SHP77 treated with DMSO at 0.1 percent for 48 hours (cell line): ENCODE measurements at places on chromosomes 3 and 15.

DNA sequence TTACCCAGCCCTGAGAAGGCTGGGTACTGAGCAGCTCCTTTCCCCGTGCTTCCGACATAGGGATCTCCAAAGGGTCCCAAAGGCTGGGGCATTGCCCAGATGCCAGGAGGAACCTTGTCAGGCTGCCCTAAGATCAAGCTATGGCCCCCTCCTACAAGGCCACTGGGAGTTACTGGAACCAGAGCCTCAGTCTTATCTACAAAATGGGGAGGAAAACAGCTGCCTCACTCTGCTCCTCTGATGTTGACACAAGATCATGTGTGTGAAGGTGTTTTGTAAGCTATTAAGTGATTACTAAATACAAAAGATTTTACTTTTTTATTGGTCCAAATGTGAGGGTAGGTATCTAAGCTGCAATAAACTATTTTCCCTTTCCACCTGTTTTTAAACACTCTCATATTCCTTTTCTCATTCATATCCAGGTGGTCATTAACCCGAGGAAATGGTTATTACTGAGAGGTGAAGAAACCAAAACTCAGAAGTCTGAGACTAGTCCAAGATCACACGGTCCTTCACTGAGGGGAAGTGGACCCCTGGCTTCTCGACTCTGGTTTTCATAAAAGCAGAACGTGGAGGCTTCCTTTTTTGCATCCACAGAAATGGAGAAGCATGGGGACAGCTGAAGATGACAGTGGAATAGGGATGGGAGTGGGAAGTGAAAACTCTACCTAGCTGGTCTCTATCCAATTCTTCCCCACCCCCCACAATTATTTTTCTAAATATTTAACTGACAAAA, 1.7 kb downstream of the ARPIN start:
- no peak for DNase-seq

DNA sequence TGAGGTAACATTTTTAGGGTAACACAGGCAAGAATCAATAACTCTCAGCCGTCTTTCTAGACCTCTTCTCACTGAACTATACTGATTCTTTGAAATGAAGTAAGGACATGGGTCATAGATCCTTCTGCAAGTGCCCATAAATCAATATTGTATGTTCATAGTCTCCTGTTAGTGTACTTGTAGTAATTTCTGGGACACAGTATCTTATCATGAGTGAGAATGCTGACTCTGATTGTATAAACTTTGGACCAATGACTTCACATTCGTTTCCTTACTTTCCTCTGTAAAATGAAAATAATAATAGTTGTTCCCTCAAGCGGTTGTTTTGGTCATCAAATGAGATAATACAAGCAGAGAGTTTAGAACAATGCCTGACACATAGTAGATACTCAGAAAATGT, 777.1 kb upstream of the GOLIM4 start:
- DNase-seq: no peak

- DNase-seq: no peak
Measured at GRCh38 chr15:77495838-77496596, 75.3 kb downstream of the HMG20A start.

DNA sequence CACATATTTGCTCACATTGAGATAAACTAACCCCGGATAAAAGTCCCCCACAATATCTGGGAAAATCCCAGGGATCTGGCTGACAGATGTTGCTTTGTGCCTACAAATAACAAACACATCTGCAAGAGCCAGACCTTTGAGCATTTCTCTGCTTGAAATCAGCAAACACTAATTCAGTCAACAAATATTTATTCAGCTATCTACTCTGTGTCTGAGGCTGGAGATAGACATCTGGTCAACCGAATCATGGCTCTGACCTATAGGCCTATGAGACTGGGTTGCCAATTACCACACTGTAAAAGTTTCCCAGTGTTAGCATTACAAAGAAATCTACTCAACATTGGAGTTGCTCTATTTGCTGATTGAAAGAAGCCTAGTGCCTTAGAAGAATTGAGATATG, 201.1 kb upstream of the CADPS start:
- DNase-seq: no peak

DNA sequence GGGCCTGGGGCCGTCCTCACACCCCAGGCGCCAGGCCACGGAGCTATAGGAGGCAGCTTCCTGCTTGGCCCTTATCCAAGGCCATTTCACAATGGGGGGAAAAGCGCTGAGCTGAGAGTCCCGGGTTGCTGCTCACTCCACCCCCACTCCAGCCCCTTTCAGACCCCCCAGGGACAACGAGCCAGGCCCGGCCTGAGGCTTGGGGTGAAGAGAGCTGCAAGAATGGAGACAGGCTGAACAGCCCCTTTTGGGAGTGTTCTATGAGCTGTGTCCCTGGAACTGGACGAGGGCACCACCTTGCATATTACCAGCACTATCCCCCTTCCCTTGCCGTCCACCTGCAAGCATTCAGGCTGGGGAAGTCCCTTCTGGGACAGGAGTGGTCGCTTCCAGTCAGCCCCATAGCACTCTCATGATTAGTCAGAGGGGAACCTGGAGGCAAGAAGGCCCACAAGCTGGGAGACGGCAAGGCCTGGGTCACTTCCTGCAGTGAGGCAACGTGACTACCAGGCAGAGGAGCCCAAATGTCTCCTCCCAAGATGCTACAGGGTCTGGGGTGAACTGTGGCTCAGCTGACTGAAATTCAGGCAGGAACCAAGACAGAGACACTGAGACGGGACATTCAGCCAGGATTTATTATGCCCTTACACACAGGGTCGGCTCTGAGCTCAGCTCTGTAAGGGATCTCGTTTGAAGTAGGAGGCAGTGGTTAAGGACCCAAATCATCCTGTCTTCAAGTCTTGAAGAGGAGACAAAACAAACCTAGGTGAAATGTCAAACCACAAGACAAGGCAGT, 8.6 kb upstream of the SRP14 start:
- no peak for DNase-seq

DNA sequence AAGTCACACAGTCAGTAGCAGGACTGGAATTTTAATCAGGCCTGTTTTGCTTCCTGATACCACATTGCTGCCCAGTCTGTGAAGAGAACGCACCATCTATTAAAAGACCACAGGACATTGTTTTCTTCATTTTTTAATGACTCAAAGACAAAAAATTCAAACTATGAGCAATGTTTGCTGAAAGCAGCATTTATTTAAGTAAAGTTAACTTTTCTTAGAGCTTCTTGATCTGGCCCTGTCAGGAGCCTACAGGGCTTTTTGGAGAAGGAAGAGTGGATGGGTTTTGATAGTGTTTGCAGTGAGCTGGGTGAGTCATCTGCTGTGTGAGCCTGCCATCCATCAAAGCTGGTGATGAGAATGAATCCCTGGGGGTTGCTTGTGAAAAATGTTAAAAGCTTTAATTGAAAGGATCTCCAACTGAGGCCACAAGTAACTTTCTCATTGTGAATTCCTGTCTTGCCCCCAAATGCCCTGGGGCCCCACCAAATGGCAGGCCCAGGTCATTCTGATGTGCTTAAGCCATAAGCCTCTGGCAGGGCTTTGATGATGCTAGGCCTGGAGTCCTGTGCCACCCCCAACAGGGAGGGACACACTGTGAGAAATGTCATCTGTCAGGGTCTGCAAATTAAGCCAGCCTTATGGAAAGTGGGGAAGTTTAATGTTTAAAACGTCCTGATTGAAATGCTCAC, 136.2 kb upstream of the PFN2 start:
- DNase-seq: peak; percentile 42

DNA sequence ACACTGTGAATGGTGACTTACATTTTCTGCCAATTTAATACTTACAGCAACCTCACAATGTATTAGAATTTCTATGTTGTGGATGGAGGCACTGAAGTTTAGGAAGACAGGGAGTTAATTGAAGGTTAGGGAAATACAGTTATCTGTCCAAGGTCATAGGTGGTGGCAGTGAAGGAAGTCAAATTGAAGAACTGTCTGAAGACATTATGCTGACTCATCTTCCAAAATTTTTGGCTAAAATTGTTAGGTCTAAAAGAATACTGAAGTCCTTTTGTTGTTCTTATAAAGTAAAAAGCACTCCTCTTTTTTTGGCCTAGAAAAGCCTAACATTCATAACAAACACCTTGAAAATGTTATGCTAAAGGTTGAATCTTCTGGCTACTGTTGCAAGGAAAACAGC, 27.7 kb downstream of the EMC4 start:
- DNase-seq: no peak

- no peak for DNase-seq
Measured at GRCh38 chr3:193929921-193930646, 205.9 kb upstream of the HES1 start.

DNA sequence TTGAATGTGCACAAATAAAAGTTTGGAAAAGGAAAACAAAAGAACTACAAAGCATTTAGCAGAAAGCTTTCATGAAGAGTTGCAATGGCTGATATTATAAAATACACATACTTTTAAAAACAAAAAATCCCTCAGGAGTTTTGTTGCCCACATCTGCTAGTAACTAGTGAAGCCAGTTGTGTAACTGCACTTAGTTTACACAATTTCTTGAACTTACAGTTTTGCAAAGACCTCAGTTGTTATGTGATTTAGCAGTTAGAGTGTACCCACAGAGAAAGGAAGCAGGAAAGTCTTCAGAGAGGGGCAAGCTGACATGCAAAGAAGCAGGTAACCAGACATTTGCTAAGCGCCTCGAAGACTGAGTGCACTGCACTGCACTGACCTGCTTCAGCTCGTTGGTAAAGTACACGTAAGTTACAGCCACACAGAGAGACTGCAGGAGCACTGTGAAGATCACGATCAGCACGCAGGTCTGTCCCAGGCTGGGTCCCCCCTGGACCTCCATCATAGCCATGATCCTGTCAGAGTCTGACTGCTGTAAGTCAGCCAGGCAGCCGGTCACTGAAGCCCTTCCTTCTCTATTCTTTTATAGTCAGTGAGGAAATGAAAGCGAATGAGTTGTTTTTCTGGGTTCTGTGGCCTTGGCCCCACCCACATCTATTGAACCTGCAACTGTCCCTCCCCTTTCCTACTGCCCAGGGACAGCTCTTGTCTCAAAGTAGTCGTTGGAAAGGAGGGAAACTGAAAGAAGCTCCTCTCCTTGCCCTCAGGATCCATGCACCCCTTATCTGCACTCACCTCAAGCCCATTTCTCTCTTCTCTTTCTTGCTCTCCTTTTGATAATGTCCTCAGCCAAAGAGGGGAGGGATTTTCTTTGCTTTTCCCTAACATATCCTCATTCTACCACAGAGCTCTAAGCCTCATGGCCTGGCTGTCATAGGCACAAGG, at the start of gene TNFSF10:
Gene TNFSF10, minus strand, starts transcription at position 560 of the 948 bp plus-strand sequence. Its CDS starts 46 bp downstream, at position 514.
- no peak for DNase-seq

DNA sequence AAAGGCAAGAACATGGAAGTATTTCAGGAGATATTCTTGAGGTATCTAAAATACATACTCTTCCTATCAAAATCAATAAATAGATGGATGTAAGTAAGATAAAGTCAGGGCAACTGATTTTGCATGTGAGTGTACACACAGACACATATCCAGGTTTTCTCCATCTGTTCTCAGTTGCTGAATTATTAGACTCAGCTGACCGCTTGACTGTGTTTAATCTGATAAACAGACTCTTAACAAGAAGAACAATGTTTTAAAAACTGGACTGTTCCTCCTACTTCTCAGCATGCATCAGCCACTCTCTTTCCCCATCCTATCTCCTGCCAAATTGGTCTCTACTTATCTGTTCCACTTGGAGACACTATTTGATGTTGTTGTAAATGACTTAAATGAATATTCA, 73.5 kb downstream of the GOLGA8G start:
- DNase-seq: no peak

GRCh38 chr3:37330466-37330865, 156.1 kb upstream of the LRRFIP2 start:
- no peak for DNase-seq

GRCh38 chr3:197257711-197258110, 40.7 kb downstream of the DLG1 start:
- no peak for DNase-seq

DNA sequence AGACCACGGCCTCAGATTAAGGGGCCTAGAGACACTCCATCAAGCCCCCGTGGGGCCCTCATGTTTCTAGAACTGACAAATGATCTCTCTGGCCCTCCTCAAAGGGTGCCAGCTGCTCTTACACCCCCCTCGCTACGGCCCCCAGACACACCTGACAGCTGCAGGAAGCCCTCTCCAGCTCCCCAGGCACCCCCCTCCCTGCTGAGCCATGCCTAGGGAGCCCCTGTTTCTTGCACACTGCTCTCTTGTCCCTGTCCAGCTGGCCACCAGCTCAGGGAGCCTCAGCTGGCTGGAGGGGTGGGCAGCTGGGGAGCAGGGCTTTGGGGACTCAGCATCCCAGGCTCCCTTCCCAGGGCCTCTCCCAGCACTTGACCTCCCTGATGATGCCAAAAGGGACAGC, 14.8 kb downstream of the TNK2 start:
- DNase-seq: no peak

GRCh38 chr15:58472821-58473581, 41.2 kb downstream of the LIPC start:
- no peak for DNase-seq

DNA sequence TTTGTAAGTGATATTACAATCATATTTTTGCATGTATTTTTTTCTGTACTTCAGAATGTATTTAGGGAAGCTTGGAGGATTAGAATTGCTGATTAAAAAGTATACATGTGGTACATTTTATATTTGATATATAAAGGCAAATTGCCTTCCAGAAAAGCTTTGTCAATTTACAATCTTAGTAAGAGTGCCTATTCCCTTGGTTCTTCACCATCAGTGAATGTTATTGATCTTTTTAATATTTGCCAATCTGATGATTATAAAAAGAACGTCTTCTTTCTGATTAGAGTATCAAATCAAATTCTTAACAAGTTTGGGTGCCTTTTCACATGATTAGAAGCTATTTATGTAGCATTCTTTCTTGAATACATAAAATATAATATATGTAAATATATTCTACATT, 9.1 kb downstream of the WDR49 start:
- DNase-seq: no peak

DNA sequence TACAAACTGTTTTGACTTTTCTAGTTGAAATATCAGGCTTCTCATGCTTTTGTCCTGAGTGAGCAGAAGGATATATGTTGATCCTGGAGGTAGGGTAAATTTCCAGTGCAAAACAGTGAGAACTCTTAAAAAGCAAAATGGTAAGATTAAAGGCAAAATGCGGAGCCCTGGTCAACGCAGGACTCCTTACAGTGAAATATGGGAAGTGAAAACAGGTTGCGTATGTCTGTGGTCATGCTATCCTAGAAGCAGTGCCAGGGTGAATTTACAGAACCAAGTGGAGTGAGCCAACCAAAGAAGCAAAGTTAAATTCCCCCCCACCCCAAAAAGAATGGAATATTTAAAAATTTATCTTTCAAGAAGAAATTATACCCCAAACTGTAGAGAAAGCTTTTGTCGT, 256.4 kb downstream of the NR2F2 start:
- DNase-seq: no peak

- no peak for DNase-seq
Measured at GRCh38 chr15:98858610-98859023, 149.0 kb downstream of the PGPEP1L start.
